ENCODE measurements at places on chromosomes 2 and 18.

DNA sequence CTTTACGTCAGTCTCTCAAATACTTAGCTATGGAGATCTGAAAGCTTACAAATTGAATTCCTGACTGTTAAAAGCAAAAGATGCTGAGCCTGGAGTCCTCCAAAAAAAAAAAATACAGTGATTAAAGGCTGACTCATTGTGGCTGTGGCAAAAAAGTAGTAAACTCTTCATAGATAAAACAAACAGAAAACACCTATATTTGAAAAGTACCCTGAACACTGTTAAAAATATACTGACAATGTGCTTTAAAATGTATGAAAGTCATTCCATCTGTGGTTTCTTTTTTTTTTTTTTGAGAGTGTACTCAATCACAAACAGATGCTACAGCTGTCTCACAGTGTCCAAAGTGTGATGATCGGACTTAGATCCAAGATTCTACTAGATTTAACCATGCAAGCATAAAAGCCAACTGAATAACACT lies 267.6 kb upstream of the CYP26B1 start:
- DNase-seq: no peak

GRCh38 chr18:7516266-7517117 lies 50.6 kb upstream of the PTPRM start:
- no peak for DNase-seq

DNA sequence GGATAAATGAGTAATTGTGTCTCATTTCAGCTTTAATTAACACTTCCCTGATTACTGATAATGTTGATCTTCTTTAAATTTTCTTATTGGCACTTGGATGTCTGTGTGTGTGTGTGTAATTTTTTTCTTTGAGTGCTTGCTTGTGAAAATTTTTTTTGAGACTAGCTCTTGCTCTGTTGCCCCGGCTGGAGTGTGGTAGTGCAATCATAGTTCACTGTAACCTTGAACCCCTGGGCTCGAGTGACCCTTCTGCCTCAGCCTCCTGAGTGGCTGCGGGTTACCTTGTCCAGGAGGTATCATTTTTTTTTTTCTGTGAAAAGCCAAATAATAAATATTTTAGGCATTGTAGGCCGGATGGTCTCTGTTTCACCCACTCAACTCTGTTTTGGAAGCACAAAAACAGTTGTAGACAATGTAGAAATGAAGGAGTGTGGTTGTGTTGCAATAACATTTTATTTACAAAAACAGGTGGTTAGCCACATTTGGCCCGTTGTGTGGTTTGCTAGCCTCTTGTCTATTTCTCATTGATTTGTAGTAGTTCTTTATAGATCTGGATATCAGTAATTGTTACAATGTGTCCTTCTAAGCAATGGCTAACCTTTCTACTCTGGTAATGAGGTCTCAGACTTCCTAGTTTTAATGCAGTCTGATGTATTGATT lies 7.9 kb downstream of the IL1RL2 start:
- DNase-seq: no peak

DNA sequence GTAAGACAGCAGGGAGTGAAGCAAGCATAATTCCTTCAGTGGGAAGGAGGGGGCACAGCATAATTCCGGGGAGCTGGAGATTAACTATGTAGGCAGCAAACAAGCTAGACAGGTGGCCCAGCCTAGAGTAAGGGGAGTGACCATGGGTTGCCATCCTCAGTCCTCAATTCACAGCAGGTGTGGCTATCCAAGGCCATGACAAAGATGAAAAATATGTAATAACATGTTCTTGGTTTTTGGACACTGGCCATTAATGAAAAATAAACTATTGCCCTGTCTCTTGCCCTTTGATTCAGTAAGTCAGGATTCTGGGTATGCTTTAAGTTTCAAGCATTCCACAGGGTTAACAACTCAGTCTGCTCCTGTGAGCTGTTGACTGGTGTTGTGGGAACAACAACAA lies 65.0 kb downstream of the CYP1B1 start:
- no peak for DNase-seq

GRCh38 chr18:29009250-29009803 lies 832.4 kb upstream of the CDH2 start:
- DNase-seq: no peak

- DNase-seq: no peak
Observed at GRCh38 chr2:57696016-57696415, 350.6 kb upstream of the VRK2 start.

DNA sequence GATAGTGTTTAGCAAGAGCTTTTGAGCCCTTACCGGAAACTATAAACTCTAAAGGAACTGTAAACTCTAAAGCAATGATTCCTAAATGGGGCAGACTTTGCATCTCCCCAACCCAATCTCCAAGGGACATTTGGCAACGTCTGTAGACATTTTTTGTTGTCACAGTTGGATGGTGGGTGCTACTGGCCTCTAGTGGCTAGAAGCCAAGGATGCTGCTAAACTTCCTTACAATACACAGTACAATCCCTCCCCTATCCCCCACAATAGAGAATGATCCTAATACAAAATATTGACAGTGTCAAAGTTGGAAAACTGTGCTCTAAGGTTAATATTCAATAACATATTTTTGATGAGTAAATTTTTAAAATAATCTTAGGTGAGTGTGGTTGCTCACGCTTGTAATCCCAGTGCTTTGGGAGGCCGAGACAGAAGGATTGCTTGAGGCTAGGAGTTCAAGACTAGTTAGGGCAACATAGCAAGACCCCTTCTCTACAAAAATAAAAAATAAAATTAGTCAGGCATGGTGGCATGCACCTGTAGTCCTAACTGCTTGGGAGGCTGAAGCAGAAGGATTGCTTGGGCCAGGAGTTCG lies 66.7 kb downstream of the PTPN4 start:
- DNase-seq: no peak

DNA sequence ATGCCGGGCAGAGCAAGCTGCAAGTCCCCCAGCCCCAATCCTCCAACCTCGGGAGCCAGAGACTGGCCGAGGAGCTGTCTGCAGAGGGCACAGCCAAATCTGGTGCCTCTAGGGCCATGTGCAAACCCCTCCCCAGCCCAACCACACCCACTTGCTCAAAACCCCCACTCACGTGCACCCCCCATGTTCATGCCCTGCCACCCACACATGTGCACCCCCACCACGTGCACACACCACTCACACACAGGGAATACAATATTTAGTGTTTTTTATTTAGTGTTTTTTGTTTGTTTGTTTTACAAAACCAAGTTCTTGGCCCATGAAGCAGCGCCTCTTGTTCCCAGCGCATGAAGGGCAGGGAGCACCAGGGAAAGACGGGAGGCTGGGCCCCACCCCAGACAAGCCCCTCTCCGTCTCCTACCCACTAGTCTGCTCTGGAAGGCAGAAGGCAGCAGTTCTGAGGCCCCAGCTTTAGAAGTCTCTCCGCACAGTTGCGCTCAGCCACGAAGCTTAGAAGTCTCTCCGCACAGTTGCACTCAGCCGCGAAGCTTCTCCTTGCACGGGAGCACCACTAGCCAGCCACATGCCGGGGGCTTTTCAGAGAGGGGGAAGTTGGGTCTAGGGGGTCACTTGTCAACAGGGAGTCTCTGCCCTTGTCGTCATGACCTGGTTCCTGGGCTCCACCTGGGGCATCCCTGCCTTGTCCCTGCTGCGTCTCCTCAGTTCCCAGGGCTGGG lies 276.1 kb upstream of the HDAC4 start:
- DNase-seq: no peak

DNA sequence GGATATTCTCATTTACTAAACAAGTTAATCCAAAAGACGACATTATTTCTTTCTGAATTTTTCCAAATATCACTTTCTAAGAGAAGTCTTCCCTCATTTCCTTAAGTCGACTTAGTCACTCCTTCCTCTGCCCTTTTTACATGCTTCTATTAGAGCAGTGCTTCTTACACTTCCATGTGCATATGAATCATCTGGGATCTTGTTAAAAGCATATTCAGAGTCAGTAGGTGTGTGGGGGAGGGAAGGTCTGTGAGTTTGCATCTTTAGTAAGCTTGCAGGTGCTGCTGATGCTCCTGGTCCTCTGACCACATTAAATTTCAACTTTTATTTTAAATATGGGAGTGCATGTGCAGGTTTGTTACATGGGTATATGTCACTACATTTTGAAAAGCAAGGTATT lies 582.6 kb downstream of the NRXN1 start:
- DNase-seq: no peak

GRCh38 chr18:24031318-24031717 lies 16.8 kb downstream of the TTC39C start:
- DNase-seq: no peak

- no peak for DNase-seq
Observed at GRCh38 chr2:231683292-231684235, 24.8 kb upstream of the PTMA start.

DNA sequence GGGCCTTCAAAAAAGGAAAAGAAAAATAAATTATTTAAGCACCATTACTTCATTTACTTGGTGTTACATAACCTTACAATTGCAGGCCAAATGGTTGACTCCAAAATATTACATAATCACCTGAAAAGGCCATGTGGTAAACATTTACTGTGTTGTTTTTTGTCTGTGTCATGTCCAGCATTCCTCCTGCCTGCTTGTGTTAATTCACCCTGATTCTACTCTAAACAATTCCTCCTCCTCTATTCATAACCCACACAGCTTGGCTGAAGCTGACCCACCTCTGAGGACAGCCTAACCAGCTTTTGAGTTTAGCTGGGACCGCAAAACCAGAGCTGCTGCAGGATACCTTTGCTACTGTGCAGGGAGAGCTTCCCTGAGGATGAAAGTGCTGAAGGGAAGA lies 35.4 kb downstream of the TMX3 start:
- DNase-seq: no peak

DNA sequence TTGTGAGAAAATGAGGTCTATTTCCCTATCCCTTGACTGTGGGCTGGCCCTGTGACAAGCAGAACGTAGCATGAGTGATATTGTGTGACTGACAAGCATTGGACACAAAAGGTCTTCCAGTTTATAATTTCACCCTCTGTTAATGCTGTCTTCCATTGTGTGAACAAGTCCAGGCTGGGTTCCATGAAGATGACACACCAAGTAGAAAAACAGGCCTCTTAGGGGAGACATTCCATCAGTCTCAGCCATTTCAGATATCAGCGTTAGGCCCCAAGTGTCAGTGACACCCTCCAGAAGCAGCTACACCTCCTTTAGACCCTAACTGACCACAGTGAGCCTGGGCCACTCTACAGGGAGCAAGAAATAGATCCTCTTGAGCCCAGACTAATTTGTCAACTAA lies 511.3 kb downstream of the FBXO15 start:
- DNase-seq: no peak

GRCh38 chr2:14881651-14882327 lies 249.3 kb downstream of the LRATD1 start:
- DNase-seq: no peak

DNA sequence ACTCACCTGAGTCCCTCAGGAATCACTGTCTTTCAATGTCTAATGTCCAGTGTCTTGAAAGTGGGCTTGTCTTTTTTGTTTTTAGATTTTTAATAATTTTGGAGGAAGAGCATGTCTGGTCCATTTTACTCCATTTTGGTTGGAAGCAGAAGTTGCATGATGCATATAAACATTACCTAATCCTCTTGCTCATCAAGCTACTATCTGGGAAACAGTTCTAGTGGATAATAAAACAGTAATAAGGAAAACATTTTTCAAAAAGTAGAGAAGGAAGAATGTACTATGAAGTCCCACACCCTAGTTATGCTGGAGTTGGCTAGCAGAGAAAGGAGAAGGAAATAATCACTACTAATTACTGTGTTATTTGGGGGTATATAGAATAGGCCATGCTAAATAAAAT lies 263.7 kb downstream of the ETAA1 start:
- DNase-seq: no peak

GRCh38 chr2:85911097-85911496 lies 22.3 kb upstream of the ST3GAL5 start:
- no peak for DNase-seq

- no peak for DNase-seq
Observed at GRCh38 chr2:206477296-206477695, 34.0 kb downstream of the ADAM23 start.

DNA sequence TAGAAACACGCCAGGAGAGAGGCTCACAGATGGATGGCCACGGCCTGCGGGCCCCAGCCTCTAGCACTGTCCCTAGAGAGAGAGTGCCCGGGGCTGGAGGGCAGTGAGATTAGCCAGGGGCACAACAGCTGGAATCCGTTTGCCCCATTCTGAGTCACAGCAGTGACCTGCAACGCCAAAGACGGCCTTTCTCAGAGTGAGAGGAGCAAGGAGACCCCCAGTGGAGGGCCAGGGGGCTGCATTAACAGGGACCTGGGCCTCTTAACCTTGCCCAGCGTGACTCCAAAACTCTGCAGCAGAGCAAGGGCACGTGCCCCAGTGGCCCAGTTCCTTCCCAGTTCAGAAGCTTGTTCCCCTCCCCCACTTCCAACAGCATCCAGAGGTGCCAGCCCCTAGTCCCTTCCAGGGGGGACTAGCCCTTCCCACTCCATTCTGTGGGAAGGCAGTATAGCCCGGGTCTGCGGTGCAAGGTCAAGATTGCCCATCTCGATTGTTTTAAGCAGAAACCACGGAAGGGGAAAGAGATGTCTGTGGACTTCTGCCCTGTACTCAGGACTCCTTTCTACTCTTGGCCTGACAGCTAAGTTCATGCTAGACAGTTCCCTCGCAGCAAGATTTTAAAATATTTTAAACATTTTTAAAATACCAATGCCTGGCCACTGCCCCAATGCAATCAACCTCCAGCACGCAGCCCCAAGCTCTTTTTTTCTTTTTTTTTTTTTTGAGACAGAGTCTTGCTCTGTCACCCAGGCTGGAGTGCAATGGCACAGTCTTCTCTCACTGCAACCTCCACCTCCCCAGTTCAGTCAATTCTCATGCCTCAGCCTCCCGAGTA lies 50.9 kb upstream of the BIN1 start:
- no peak for DNase-seq

DNA sequence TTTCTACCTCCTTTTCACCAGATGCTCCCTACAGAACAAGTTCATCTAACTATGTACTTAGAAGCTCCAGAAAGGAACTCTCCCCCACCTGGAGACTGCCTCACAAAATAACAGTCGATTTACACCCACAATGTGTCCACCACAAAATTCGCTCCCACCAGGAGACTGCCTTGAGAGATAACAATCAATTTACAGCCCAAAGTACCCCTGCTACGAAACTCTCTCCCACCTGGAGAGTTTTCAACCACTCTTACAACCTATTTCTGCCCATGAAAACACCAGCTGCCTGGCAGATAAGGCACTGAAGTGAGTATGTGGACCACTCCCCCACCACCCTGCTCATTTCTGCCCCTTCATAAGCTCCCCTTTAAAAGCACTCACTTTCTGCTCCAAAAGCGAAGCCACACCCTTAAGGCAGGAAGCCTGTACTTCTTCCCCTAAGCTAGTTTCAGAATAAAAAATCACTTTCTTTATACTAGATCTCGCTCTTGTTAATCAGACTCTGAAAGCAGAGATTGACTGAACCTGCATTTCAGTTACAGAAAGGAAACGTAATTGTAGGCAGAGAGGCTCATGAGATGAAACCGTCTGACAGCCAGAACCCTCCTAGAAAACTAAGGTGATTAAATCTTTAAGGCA lies 94.4 kb upstream of the RBBP8 start:
- no peak for DNase-seq

GRCh38 chr2:173184031-173185004 lies 108.7 kb downstream of the MAP3K20 start:
- no peak for DNase-seq

- no peak for DNase-seq
Observed at GRCh38 chr2:26913999-26914658, 56.3 kb upstream of the MAPRE3 start.

GRCh38 chr2:100238471-100238870 lies 83.8 kb downstream of the LONRF2 start:
- DNase-seq: no peak

GRCh38 chr2:8584174-8585066 lies 97.4 kb upstream of the ID2 start:
- no peak for DNase-seq

GRCh38 chr2:33339269-33339668 lies 137.2 kb upstream of the RASGRP3 start:
- no peak for DNase-seq

GRCh38 chr18:22172120-22172582 lies 2.8 kb downstream of the GATA6 start:
- no peak for DNase-seq
